ENCODE measurements at places on chromosomes 16 and 17. TPM values are rescaled to one million over a fixed set of nuclear protein-coding genes. Genes with fewer than 3 reads are reported as not detected.

USP6 gene
- not detected for total RNA-seq

EVPLL gene
- total RNA-seq: not detected

ABCA10 gene
- total RNA-seq: 0.55 TPM

TEKT3 gene
- not detected for total RNA-seq

RNF151 gene
- not detected for total RNA-seq

TMIGD1 gene
- total RNA-seq: not detected

ESRP2 gene
- total RNA-seq: 13.9 TPM

CD300A gene
- 0.05 TPM for total RNA-seq

KRT33B gene
- total RNA-seq: not detected

DNA sequence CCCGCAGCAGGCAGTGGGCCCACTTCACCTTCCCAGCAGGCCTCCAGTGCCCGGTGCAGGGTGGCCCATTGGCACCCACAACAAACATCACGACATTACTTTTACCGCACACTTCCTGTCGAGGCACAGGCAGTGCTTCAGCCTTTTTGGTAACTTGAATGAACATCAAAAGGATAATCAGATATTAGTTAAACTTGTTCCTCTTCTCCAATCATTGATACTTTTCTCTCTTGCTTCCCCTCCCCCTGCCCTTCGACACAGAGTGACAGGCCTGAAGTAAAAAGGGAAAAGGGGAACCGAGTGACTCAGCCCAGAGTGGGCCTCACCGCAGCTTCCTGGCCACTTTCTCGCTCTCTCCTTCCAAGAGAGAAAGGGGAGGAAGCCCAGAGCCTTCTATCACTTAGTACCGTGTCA, 507.0 kb downstream of the MAF start:
- no peak for DNase-seq

- DNase-seq: no peak
Observed at GRCh38 chr16:87931504-87931903, 4.8 kb downstream of the CA5A start.

DNA sequence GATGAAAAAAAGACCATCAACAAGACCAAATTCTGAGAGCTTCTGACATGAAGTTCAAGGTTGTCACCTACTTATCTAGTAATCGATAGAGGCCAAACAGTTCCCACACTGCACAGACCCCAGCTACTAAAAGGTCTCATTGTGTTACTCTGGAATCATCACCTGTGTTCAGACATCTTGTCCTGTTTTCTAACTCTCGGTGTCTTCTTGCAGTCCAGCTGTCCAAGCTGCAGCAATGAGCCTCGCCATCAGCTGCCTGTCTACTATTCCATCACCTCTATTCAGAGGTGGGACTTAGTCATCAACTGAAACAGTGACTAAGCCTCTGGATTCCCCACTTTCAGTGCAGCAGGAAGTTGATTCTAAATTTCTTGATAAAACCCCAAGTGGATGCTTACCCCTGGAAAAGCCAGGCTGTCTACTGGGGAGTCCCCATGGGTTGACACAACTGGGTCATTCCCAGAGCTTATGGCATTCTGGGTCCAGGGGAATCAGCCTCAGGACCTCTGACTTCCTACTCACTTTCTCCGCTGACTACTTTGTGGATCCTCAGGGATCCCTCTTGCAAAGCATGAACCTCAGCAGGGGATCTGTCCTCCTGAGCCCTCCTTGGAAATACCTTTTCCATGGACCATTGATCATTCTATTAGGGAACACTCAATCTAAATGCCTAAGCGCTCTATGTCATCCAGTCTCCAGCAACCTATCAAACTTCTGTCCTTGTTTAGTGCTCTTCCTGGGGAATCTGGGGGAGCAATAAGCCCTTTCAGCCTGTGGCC, 46.5 kb downstream of the HNF1B start:
- peak; percentile 90 for DNase-seq

DNA sequence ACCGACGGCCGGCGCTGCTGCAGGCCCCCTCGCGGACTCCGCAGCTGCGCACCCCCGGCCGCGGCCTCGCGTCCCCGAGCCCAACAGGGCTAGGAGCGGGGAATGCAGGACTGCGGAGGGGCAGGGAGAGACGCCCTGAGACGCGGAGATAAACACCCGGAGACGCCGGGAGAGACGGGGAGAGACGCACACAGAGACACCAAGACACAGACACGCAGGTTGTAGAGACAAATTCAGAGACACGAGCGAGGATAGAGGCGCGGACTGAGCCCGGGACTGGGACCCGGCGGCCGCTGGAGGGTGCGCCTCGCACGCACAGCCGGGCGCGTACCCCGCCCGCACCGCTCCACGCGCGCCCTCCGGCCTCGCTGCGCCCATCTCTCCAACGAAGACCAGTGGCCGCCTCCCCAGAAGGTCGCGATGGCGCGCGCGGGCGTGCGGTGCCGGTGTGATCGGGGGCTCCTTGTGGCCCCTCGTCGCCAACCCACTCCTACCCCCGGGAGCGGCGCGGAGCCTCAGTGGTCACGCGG, 902 bp downstream of the STAC2 start:
- DNase-seq: no peak

- peak; percentile 81 for DNase-seq
Observed at GRCh38 chr17:82283208-82283749, 9.8 kb upstream of the CSNK1D start.

- DNase-seq: peak; percentile 98
Observed at GRCh38 chr16:66521951-66522771, 27.8 kb downstream of the TK2 start.

DNA sequence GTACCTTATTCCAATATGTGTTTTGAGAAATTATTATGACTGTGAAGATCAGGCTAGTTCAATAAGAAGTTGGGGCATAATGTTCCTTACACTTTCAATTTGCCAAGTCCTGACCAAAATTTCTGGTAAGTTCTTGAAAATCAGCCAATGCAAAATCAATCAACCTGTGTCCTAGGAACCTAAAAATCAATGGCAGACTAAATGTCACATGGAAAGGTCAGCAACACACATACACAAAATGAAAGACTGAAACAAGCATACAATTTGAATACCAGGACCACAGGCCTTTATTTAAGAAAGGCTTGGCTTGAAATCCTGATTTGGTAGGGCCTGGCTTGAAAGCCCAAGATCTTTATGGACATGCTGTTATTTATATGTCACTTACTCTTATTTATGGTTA, 155.5 kb upstream of the ZKSCAN2 start:
- no peak for DNase-seq

GRCh38 chr17:19645734-19646201, 2.8 kb upstream of the ALDH3A2 start:
- no peak for DNase-seq

DNA sequence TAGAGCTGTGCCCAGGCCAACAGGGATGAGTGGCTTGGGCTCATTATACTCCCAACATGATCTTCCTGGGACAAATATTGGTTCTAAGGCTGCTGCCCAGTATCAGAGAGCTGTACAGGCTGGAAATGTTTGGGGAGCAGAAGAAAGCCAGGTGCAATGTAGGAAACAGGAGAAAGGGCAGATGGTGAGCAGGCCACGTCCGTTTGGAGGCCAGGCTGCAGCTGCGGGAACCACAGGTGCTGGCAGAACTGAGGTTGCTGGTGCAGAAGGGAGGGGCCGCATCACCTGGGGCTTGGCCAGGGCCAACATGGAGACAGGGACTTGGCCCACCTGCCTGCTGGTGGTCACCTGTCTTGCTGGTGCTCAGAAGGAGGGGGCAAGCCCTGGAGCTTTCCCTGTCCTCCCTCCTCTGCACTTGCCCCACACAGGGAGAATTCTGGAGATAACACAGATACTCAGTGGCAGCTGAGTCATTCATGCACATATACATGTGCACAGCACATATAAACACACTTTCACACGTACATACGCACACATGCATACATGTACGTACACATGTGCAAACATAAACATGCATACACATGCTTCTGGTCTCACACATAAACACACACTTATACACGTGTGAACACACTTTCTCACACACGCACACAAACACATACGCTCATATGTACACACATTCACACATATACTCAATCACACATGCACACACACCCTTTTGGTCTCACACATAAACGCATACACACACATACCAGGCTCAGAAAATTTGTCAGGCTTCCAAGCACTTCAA, 67.7 kb downstream of the WSCD1 start:
- no peak for DNase-seq
